Cortex of kidney (tissue), 1 donor: ENCODE measurements at places on chromosomes 7 and 10.

DNA sequence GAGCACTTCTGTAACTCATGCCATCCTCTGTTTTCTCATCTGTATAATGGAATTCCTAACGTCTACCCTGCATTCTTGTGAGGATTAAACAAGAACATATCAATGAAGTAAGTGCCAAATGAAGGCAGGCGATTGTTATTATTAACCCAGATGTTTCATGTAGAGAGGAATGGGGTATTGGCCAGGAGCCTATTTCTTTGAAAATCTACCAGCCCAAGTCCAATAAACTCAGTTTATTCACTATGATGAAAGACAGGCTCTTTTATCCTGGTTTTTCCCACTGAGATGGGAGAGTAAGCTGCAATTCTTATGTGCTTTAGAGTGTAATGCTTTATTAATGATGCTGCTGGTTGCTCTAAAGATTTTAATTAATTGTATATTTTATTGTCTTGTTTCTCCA, 9.6 kb downstream of the CTTNBP2 start:
- no peak for DNase-seq

GRCh38 chr10:34102893-34103506, 712.1 kb downstream of the PARD3 start:
- DNase-seq, result no peak

GRCh38 chr7:131501422-131501821, 55.0 kb downstream of the PODXL start:
- DNase-seq, result no peak

DNA sequence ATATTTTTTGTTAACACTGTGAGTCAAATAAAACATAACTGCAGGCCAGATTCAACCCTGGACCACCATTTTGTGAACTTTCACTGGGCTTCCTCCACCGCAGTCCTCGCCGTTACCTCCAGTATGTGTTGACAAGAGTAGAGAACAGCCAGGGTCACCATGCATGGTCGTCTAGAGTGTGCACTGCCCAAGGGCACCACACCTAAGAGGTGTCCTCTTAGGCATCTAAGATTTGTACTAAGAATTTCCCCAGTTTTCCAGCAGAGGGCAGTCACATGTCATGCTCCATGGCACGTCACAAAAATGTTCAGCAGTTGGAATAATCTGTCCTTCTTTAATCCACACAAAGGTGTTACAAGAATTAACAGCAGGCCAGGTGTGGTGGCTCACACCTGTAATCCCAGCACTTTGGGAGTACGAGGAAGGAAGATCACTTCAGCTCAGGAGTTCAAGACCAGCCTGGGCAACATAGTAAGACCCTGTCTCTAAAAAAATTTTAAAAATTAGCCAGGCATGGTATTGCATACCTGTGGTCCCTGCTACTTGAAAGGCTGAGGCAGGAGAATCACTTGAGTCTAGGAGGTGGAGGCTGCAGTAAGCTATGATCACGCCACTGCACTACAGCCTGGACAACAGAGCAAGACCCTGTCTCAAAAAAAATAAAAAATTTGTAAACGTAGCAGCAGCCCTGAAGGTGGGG, 71.2 kb upstream of the FOXK1 start:
- DNase-seq, result no peak

DNA sequence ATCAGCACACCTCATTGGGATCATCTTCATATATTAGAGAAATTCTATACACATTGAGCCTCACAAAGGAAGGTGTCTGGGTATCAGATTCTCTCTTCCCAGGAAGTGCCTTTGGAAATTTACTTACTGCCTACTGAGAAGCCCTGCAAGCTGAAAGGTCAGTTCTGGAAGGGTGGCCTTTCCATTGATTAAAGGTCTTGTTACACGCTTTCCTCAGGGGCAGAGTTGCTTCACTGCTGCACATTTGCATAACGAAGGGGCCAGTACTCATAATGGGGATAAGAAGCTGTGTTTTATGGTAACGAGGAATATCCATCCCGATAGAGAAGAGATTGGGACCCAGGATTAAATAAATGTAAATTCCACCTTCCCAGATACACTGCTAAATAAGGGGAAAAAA, 19.4 kb upstream of the IL15RA start:
- no peak for DNase-seq

GRCh38 chr7:140062118-140062527, 628 bp downstream of the PARP12 start:
- DNase-seq, result no peak
